ENCODE measurements at places on chromosomes 3 and 15. TPM values are rescaled to one million over a fixed set of nuclear protein-coding genes. Genes with fewer than 3 reads are reported as not detected.

MEX3B gene
- 0.72 TPM for total RNA-seq

GPR15 gene
- total RNA-seq: 4.6 TPM

HRG gene
- total RNA-seq: not detected

GRIP2 gene
- total RNA-seq: not detected

EIF4G1 gene
- 305 TPM for total RNA-seq

BTBD1 gene
- total RNA-seq: 65.7 TPM

SLC2A2 gene
- not detected for total RNA-seq

MON1A gene
- 12.0 TPM for total RNA-seq

EHHADH gene
- 6.9 TPM for total RNA-seq

UQCRC1 gene
- 205 TPM for total RNA-seq

DNA sequence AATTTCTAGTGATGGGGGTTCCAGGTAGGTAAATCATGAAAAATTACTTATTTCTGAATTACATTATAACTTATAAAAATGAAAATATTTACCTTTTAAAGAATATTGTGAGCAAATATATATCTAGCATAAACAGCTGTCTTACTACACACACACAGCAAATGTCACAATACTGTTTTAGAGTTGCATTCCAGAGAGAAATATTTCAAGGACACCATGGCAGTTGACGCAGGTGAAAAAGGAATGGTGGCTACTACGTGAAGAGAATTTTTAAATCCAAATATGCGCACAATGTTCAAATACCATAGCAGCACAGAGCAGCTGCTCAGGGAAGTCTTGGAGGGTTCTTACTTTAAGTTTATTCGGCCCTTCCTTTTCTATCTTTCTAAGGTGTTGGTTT lies 356.2 kb downstream of the CGGBP1 start:
- DNase-seq: no peak

DNA sequence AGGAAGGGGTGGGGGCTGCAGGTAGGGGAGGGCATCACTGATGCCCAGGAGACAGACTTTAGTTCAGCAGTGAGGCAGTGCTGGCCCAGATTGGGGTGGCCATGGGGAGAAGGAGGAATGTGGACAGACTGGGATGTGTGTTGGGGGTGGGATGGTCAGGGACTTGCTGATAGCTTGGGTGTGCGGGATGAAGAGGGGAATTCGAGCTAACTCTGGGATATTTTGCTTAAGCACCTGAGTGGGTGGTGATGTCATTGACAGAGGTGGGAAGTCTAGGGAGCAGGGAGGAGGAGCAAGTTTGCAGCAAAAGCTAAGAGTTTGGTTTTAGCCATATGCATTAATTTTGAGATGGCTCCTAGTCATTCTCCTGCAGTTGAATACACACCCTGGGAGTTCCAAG lies 207.5 kb downstream of the RPLP1 start:
- DNase-seq: no peak

DNA sequence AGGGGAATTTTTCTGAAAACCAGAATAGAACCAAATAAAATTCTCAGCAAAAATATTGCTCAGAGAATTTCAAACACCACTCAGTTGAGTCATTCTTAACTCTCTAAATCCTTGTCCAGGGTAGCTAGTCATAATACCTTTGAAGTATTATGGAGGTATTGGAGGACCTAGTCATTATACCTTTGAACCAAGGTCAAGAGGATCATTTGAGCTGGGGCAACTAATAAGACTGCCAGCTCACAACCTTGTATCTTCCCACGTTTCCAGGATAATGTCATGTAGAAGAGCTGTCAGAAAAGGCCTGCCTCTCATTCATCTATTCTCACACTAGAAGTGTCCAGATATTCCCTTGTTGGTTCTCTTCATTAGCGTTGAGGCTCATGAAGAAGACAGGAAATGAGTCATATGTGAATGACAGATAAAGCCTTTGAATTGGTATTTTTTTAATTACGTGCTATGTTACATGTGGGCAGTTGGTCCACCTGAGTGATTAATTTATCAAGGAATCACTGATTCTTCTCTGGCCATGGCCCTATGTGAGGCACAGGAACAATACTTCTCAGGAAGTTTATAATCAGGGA lies 48.3 kb downstream of the TOPAZ1 start:
- no peak for DNase-seq

GRCh38 chr3:8110966-8111798 lies 390.4 kb upstream of the LMCD1 start:
- peak; percentile 58 for DNase-seq

- no peak for DNase-seq
Measured at GRCh38 chr3:157310329-157311052, 126.2 kb upstream of the PTX3 start.

GRCh38 chr3:89699771-89700170 lies 592.4 kb downstream of the EPHA3 start:
- DNase-seq: no peak

DNA sequence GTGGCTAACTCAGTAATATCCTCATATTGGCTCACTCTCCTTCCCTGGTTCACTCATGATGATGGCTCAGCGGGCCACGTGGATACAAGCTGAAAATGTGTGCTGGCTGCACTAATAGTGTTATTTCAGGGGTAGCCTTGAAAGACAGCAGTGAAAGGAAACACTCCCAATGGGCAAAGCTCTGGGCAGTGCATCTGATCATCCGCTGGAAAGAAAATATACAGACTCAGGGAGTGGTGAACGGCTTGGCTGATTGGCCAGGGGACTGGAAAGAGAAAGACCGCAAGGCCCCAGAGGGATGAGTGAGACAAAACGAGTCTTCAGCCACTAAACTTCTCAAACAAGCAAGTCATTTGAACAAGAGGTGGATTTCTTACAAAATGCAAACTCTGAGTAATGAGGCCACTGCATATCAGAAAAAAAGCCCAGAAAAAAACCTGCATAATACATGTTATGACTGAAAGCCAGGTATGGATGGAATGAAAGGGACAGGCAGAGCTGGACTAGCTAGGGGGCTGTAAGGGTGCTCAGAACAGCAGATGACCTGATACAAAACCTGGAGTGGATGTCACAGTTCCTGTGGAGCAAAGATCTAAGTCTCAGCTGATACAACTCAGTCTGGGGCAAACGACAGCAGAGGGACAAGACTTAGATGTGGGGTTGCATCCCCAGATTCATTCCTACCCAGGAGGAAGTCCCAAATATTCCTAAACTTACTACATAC lies 33.3 kb downstream of the CMTM6 start:
- DNase-seq: no peak

- DNase-seq: peak; percentile 92
Measured at GRCh38 chr15:73964736-73965093, 27.4 kb downstream of the STOML1 start.

DNA sequence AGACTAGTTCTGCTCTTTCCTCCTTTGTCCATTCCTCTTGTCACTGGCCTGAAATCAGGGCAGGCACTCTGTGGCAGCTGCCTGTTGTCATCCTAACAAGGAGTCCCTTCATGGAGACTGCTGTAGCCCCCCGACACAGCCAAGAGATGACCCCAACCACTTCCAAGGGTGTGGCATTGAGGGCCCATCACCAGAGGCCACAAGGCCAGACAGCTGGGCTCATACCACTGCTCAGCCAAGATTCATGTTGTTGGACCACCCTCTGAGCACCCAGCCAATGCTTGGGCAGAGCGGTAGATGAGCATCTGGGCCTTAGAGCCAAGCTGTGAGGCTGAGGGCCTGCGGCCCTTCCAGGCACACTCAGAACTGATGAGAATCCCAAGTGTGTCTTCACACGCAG lies 85.4 kb downstream of the EPHB1 start:
- no peak for DNase-seq

DNA sequence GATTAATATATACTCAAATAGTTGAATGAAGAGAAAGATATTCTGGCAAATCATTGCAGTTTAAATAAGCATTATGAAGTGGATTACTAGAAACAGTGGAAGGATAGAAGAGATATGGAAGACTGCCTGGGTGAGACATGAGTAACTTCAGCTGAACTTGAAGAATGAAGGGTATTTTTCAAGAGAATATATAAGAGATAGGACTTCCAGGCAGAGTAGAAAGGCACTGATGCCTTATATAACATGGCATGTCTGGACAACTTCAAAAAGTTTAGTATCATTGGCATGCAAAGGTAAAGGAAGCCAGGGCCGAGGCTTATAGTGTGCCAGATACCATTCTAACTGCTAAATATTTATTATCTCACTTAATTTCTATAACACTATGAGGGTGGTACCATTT lies 126.5 kb upstream of the SLC7A14 start:
- no peak for DNase-seq

DNA sequence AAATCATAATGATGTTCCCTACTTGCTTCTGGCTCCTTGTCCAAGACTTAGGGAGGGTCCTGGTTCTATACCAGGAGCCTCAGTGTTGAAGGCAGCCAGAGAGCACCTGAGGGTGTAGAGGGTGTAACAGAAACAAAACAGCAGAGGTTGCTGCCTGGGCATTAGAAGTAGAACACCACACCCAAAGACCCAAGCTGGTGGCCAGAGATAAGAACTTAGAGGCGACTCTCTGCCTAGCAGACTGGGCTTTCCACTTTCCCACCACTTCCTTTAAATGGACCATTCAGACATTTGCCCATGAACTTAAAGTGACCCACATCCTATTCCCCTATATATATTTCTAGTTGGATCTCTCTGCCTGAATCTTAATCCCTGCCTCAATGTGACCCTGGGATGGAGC lies 189.8 kb downstream of the KLF13 start:
- DNase-seq: no peak

GRCh38 chr3:72004749-72005292 lies 219.9 kb upstream of the PROK2 start:
- DNase-seq: no peak

DNA sequence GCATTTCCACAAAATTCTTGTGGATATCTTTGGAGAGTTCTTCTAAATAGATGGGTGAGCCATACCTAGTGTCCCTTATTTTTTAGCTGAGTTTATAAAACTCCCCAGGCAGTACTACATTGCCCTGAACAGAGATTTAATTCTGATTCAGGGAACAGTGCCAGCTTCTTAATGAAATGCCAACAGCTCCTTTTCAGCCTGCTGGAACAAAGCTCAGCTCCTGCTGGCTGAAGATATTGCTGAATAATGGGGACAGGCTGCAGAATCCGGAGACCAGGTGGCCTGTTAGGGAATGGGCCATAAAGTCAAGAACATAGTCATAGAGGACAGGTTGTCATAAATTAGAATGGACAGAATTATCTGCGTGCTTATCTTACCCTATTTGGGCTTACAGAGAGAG lies 8.9 kb downstream of the HGD start:
- no peak for DNase-seq

- DNase-seq: no peak
Measured at GRCh38 chr15:38059665-38060064, 125.2 kb downstream of the TMCO5A start.

- DNase-seq: no peak
Measured at GRCh38 chr3:87626546-87626945, 350.2 kb upstream of the POU1F1 start.

GRCh38 chr3:14366248-14366647 lies 36.2 kb upstream of the SLC6A6 start:
- DNase-seq: no peak

- DNase-seq: no peak
Measured at GRCh38 chr15:93253681-93254080, 164.7 kb upstream of the RGMA start.

GRCh38 chr3:142577696-142578328 lies 721 bp downstream of the ATR start:
- DNase-seq: no peak

- DNase-seq: no peak
Measured at GRCh38 chr3:16472593-16472992, 40.9 kb downstream of the RFTN1 start.

DNA sequence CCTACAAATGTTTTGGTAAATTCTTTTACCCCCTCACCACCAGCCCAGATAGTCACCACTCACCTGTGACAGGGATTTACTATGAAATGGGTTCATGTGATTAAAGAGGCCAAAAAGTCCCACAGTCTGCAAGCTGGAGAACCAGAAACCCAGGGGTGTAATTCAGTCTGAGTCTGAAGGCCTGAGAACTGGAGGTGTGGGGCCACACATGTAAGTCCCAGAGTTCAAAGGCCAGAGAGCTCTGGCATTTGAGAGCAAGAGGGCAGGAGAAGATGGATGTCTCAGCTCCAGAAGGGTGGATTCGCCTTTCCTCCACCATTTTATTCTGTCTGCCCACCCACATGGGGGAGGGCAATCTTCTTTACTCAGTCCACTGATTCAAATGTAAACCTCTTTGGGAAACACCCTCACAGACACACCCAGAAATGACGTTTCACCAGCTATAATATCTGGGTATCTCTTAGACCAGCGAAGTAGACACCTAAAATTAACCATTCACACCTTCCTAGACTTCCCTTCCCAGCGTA lies 11.9 kb downstream of the RTP3 start:
- DNase-seq: no peak

GRCh38 chr3:119125742-119126504 lies 20.0 kb upstream of the TEX55 start:
- no peak for DNase-seq

GRCh38 chr15:87326269-87326668 lies 930.3 kb downstream of the NTRK3 start:
- no peak for DNase-seq

DNA sequence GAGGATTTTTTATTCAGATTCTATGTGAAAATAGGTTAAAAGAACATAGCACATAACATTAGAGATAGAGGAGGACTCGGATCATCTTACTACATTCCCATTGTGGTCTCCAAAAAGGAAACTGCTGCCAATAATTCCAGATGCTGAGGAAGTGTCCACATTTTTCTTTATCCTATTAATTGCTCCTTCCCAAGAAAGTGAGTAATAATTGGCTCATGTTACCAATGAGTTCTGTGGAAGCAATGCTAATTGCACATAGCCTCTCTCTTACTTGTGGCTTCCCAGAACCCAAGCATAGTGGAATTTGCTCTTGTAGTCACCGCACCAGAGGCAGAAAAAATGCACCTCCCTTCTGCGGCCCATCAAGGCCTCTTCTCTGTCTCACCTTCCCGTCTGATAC lies 208.4 kb downstream of the PLOD2 start:
- DNase-seq: no peak

DNA sequence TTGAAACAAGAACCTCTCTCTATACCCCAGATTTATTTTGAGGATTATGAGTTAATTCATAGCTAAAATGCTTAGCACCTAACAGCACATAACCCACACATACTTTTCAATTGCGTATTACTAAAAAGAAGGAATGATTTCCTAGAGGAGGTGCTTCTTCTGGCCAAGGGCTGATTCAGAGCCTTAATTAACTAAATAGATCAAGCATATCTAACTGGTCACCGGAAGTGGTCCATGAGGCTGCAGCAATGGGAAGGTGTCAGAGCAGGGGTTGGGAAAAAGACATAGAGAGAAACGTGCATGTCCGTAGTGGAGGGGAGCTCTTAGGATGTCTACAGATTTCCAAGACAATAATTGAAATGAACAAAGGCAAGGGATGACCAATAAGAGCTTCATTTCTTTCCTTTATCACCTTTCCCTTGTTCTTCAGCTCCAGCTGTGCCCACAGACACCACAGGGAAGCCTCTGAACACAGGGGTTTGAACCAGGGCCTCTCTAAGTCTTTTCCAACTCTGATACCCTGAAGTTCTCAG lies 467 bp downstream of the HGD start:
- no peak for DNase-seq
